ENCODE measurements at places on chromosomes 2 and 18.

GRCh38 chr2:229715895-229716507 lies 1.6 kb upstream of the DNER start:
- DNase-seq, result no peak

DNA sequence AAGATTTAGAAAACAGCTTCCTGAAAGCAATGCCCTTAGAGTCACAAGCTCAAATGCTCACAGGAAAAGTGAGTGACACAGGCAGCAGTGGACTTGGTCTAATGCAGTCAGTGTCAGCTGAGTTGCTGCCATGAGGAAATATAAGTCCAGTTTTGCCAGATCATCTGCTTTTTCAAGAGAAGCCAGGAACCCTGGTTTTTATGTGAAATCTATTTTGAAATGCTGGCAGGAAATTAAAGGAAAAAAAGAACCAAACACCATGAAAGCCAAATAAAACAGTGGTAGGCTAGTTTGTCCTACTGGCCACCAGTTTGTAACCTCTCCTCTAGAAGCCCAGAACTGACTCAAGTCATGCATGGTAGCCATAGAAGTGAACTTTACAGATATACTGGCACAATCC lies 109.2 kb downstream of the THADA start:
- DNase-seq, result no peak

DNA sequence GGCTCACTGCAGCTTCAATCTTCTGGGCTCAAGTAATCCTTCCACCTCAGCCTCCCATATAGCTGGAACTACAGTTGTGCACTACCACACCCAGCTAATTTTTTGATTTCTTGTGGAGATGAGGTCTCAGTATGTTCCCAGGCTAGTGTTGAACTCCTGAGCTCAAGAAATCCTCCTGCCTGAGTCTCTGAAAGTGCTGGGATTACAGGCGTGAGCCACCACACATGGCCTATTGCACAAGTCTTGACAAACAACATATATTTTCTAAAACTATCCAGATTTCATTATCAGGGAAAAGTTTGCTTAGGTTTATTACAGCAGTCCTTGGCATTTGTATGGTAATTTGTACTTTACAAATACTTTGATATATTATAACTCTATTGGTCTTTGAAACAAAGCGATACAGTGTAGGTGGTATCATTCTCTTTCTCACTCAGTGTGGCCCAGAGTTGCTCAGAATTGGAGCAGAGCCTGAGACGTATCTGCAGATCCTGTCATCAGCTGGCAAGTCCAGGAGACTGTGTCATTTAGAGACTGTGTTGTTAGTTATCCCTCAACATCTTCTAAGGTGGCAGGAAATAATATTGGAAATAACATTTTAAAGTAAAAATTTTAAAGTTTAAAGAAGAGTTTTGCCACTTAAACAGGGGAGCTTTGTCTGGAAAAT lies 41.4 kb downstream of the PDK1 start:
- DNase-seq, result no peak

DNA sequence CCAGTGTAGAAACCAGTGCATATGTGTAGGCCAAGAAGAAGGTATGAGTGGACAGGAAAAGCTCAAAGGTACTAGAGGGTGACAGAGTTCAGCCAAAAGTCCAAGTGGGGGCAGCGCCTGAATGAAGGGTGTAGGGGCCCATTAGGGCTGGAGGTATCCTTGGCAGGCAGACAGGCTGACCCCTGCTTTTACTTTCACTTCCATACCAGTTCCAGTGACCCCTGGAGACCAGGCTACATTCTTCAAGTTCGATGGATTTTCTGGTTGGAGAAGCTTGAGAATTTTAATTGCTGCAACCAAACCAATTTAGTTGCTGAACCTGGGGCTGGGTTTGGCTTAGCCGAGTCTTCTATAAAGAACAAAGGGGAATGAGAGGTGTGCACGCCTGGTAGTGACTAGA lies 42.3 kb upstream of the MRPL33 start:
- no peak for DNase-seq

DNA sequence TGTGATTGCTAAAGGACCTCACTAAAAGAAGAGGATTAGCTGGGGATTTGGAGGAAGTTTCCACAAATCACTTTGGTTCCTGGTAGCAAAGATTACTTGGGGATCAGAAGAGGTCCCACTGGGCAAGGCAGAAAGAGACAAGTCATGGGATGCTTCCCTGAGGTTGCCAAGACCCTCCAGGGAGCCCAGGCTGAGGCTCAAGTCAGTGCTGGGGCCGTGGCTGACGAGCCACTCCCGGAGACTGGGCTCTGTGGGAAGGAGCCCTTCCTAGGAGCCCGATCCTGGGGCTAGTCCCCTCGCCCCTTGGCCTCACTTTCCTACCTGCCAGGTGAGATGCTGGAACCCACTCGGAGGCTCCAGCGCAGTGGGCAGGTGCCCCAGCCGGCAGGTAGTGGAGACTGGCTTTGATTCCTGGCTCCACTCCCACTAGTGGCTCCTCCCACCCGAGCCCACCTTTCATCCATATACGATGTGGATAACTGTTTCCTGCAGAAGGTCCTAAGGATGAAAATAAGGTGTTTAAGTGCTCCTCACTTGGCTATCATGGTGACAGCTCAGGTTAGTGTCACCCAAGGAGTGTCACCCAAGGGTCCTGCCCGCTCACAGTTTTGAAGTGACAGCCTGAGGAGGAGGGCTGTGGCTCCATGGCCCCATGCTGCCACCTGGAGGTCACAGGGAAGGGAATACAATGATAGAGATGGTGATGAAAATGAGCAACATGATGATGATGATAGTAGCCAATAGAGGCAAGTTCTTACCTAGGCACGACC lies 100.5 kb downstream of the CAPN13 start:
- peak; percentile 56 for DNase-seq

- no peak for DNase-seq
Observed at GRCh38 chr2:230485801-230486341, 69.9 kb downstream of the SP100 start.

DNA sequence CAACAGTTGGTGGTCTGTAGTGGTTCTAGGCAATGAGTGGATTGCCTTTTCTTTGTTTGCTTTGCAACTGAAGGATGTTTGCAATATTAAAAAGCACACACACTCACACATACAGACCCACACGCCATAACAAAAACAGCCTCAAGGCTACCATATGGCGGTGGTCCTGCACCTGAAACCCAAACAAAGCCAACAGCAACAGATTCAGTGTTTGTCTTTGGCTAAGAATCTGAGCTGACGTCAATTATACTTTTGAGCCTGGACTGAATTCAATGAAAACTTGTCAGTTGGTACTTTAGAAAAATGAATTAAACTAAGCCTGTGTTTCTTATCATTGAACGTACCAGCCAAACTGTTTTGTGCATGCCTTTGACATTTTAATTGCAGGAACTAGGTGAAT lies 65.0 kb upstream of the NYAP2 start:
- DNase-seq, result no peak

DNA sequence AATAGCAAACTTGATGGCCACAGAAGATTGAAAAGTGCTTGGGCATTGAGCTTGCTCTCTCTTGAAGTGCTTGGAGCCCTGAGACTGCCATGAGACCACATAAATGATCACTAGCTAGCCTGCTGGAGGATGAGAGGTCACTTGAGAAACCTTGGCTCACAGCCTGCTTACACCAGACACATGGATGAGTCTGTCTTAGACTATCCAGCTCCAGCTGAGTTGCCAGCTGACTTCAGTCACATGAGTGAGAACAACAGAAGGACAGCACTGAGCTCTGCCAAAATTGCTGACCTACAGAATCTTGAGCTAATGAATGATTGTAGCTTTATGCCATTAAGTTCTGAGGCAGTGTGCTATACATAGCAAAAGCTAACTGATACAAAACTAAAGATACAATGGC lies 18.1 kb downstream of the NABP1 start:
- DNase-seq, result peak; percentile 90
